ENCODE measurements at places on chromosomes 1 and 21.

- DNase-seq, result no peak
Measured at GRCh38 chr1:74356493-74356892, 121.3 kb downstream of the TNNI3K start.

DNA sequence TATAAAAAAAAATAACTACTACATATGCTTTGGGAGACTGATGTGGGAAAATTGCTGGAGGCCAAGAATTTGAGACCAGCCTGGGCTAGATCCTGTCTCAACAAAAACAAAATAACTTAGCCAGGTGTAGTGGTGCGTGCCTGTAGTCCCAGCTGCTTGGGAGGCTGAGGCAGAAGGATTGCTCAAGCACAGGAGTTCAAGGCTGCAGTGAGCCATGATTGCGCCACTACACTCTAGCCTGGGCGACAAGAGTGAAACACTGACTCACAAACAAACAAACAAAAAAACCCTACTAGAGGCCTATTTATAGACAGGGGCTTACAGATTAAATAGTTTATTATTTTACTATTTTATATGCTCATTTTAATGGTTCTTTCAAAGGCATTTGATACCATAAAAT, 80.0 kb downstream of the LHX4 start:
- no peak for DNase-seq

DNA sequence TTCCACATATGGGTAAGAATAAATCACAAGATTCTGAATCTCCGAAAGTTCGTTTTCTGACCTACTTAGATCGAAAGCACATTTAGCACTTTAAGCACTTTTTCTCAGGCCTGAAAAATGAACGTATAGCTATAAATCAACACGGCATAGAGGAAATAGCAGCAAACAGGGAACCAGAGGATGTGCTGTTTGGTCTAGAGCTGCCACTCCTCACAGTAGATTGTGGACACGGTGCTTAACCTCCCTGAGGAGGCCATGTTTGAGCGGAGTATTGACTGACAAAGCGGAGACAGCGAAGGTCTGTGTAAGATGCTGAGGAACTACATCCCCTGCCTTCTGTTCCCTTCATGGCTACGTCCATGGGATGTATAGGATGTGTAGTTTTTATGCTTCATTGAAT, 452.8 kb upstream of the NCAM2 start:
- DNase-seq, result no peak

GRCh38 chr21:45110873-45111624, 36.7 kb downstream of the ADARB1 start:
- peak; percentile 23 for DNase-seq

DNA sequence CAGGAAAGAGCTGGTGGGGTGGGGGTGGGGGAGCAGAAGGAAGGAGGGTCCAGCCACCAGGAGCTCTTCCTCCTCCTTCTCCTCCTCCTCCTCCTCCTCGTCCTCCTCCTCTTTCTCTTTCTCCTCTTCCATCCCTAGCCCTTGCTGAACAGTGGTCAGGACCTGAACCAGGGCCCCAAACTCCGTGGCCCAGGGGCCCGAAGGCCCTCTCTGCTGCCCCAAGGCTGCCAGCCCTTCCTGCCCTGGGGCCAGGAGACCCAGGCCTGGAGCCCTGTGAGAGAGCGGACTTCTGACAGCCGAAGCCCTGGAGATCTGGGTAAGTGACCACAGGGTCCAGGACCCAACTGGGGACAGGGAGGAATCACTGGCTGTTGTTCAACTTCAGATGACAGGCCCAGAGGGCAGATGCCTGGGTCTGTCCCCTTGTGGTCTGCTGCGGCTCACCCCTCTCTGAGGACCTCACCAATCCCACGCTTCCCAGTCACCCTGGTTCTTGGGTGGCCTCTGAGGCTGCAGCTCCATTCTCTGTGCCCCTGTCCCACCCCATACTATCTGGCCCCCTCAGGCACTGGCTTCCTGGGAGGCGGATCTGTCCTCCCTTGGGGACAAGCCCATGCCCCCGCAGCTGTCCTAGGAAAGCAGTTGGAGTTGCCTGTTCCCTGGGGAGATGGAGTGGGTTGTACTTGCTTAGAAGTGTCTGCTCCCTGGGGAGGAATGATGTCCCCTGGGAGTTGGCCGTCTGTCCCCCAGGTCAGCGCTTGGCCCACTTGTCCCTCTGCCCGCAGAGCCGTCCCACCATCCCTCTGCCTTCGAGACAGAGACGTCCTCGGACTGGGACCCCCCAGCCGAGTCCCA, 51.8 kb downstream of the VWA5B1 start:
- DNase-seq, result no peak

DNA sequence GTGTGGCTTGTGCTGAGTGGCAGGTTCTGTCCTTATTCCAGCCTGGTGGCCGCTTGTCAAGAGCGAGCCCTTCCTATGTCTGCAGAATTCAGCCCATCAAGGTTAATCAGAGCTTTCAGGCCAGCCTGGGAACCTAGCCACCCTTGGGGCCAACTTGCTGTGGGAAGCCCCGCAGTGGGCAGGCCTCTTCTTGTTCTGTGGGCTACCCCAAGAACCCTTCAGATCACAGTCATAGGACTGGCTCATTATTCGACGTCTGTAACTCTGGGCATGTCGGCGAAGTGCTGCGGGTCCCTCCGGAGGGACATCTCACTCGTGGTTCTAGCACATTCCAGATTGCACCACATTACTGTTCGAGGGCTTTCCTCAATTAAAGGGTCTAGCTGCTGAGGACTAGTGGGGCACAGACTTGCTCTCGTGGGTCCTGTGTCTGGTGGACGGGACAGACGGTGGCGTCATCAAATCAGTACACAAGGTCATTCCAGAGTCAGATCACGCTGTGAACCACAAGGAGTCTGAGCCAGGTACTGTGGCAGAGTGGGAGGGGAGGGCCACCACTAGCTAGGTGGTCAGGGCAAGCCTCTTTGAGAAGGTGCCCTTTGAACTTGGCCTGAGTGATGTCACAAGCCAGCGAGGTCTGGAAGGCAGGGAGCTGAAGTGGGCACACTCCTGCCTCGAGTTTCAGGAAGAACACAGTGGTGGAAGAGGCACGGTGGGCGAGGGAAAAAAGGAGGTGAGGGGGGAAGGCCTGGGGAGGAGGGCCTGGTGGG, 20.3 kb upstream of the TNFRSF1B start:
- no peak for DNase-seq

GRCh38 chr1:183248989-183249691, 63.1 kb downstream of the LAMC2 start:
- no peak for DNase-seq

GRCh38 chr1:94309829-94310569, 72.6 kb upstream of the ARHGAP29 start:
- no peak for DNase-seq

DNA sequence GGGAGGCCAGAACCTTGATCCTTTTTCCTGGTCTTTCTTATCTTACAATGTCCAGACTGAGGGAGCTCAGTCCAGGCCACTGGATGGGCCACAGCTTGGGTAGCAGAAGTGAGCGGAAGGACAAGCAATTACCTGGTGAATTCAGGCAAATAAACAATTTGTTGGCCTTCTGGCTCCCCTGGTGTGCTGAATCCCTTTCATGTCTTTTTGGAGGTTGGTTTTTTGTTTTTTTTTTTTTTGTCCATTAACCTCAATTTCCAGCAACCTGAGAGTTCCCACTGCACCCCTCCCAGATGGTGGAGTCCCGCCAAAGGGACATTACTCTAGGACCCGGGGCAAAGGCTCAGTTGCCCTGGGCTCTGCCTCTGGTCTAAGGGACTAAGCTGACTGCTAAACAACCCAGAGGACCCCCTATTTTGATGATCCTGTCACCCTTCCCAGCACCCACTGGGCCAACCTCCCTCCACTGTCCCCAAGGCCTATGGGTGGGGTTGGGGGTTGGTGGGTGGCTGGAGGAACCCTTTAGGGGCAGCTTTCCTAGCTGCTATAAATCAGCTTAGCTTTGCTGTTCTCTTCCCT, 85.5 kb downstream of the KCND3 start:
- no peak for DNase-seq

- no peak for DNase-seq
Measured at GRCh38 chr1:184298440-184299405, 88.1 kb upstream of the C1orf21 start.

GRCh38 chr1:3467096-3468036, 12.9 kb downstream of the ARHGEF16 start:
- no peak for DNase-seq

GRCh38 chr1:201190005-201190404, 619 bp upstream of the IGFN1 start:
- no peak for DNase-seq

DNA sequence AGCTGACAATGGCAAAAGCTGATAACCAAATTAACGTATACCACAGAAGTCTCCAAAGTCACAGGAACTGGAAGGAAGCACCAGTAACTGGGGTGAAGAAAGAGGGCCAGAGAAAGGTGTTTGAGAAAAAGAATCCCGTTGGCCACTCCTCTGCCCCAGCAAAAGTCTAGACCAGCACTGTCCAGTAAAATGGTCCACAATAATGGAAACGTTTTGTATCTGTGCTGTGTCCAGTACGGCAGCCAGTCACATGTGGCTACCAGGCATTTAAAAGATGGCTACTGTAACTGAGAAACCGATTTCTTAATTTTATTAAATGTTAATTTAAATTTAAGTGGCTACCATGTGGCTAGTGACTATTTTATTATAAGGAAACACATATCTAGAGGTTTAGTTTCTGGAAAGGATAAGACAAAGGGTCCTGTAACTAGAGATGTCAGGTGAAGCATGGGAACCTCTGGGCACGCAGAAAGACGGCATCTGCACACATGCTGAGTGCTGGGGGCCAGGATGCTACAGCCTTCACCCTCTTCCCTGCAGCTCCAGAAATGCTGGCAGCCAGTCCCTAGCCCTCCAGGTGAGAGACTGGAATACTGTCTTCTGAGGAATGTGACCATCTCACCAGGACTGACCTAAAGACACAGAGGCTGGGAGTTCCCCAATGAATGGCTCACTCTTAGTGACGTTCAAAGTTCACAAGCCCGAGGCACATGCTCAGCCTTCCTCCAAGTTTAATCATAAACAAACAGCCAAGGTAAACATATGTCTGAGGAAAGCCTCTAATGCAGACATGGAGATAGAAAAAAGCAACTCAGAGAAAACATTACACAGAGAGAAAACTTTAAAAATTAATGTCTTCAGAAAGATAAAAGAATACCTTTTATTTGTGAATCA, 50.7 kb downstream of the JAK1 start:
- DNase-seq, result no peak

DNA sequence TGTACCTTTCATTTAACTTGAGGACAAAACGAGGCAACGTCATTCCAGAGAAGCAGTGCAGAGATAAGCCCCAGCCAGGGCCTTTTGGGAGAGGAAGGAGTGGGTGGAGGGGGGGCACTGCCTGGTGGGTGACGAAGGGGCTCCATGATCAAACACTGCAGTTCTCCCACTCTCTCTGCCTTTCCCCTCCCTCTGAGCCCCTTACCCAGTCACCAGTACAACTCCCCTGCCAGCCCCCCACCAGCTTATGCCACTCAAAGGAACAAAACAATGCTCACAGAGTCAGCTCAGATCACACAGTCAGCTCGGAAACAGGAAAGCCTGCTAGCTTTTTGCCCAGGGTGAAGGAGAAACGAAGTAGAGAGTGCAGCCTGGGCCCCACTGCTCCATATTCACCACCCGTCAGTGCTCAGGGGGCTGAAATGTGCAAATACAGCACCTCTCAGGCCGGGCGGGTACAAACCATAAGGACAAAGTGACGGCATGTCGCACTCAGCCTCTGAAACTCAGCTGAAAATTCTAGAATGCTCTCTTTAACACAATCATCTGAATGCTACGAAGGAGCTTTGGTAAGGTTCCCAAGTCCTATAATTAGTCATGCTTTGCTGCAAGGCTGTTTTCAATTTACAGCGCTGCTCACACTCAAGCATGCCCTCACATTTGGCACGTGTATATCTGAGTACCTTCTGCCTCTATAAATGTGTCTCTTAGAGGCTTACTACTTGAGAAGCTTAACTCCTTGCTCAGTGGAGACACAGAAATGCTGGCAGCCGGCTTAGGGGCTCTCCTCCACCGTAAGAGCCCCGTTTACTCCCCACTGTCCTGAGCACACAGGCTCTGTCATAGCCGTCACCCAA, 65.8 kb upstream of the RAB4A start:
- no peak for DNase-seq

DNA sequence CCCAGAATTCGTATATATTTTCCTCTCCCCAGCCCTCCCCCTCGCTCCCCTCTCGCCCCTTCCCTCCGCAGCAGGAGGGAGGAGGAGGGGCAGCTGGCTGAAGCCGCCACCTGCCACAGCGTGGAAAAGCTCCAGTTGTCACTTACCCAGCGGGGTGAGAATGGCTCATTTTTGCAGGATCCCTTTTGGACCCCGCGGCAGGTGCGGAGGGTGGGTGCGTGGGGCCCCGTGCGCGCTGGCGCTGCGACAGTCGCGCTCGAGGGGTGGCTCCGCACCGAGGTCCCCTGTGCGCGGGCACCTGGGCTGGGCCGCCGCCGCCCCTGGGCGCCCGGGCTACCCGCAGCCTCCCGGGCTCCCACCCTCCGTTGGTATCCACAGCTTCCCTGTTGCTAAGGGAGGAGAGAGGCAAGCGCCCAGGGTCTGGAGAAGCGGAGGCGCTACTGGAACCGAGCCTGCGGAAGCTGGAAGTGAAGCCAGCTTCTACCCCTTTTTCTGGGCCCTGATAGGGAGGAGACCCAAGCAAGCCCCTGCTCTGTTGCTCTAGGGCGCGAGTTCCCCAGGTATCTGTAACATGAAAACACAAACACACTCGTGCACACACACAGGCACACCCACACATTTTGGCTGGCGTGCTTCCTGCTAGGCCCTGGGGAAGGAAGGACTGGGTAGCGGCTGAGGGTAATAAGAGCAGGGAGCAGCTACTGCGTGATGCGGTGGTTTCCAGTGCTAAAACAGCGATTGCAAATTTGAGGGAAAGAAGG, at the start of gene ERICH3:
Gene ERICH3, minus strand, starts transcription at position 442 of the 761 bp plus-strand sequence. Its CDS starts 273 bp downstream, at position 169.
- DNase-seq, result peak; percentile 20

DNA sequence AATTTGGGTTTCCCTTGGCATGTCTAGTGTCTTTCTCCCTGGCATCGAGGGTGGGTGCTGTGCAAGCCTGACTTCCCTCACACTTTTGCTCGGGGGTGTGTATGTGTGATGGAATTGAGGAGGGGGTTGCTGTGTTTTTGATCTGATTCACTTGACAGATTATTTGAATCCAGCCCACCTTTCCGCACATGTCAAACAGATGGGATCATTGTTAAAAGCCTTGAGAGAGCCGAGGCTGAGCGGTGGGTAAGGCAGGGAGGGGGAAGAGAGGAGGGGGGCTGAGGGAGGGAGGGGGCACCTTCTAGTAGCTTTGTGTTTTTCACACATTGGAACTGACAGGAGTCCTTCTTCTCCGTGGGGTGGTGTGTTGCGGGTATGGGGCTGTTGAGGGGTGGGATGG, 90.0 kb downstream of the PAPPA2 start:
- no peak for DNase-seq

GRCh38 chr1:29708796-29709703, 472.7 kb downstream of the PTPRU start:
- no peak for DNase-seq

- DNase-seq, result no peak
Measured at GRCh38 chr1:105442901-105443300, 1613.6 kb upstream of the PRMT6 start.

GRCh38 chr1:94819238-94819944, 766 bp upstream of the SLC44A3 start:
- DNase-seq, result no peak

- DNase-seq, result no peak
Measured at GRCh38 chr1:154987326-154987725, 4.2 kb downstream of the FLAD1 start.

All from hematopoietic multipotent progenitor cell treated with erythropoietin and hydrocortisone succinate and interleukin-3 and kit ligand, for 4 days (in vitro differentiated cells).